ENCODE measurements at places on chromosomes 2 and 18.

GRCh38 chr2:25453199-25453905 lies 111.6 kb upstream of the DNMT3A start:
- H3K36me3 ChIP-seq: peaks cover 12% of the 10 kb centered on the region
- H3K27me3 ChIP-seq: no peaks in the 10 kb centered on the region
- H3K4me3 ChIP-seq: no peak overlapping the region
- no peak for DNase-seq

- no peaks in the 10 kb centered on the region for H3K4me1 ChIP-seq
- DNase-seq: no peak
- no peaks in the 10 kb centered on the region for H3K27me3 ChIP-seq
- peaks cover 28% of the 10 kb centered on the region for H3K36me3 ChIP-seq
These were observed 264.7 kb downstream of the RNF152 start for GRCh38 chr18:61628085-61628484.

GRCh38 chr2:64226611-64227010 lies 82.4 kb upstream of the PELI1 start:
- H3K27me3 ChIP-seq: no peaks in the 10 kb centered on the region
- peaks cover 7% of the 10 kb centered on the region for H3K4me1 ChIP-seq
- no peak for DNase-seq
- no peaks in the 10 kb centered on the region for H3K36me3 ChIP-seq
- no peak overlapping the region for H3K27ac ChIP-seq
- H3K4me3 ChIP-seq: no peak overlapping the region

- no peak overlapping the region for H3K4me3 ChIP-seq
- H3K27me3 ChIP-seq: no peaks in the 10 kb centered on the region
- no peak overlapping the region for H3K27ac ChIP-seq
- peaks cover 4% of the 10 kb centered on the region for H3K36me3 ChIP-seq
These were observed 65.4 kb downstream of the PLA2R1 start for GRCh38 chr2:159996792-159997546.

DNA sequence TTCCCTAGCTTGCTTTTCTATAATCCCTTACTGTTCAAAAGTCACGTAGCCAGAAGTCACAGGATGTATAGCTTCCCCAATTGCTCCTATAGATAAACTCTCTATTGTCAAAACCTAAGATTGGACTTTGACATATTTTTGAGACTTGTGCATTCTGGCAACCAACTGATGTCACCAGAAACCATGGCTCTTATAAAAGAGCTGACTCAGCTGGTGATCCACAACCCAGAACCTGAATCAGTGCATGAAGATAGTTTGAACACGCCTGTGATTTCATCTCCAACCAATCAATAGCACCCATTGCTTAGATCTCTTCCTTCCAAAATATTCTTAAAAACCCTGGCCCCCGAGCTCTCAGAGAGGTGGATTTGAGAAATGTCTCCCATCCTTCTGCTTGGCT lies 639.9 kb upstream of the PIK3C3 start:
- peaks cover 66% of the 10 kb centered on the region for H3K36me3 ChIP-seq
- no peak overlapping the region for H3K27ac ChIP-seq
- no peaks in the 10 kb centered on the region for H3K4me1 ChIP-seq
- H3K27me3 ChIP-seq: no peaks in the 10 kb centered on the region
- H3K4me3 ChIP-seq: no peak overlapping the region

All from H9 (cell line).